Muscle of leg (tissue), 16 donors: ENCODE measurements at places on chromosomes 16 and 17. TPM values are rescaled to one million over a fixed set of nuclear protein-coding genes. Genes with fewer than 3 reads are reported as not detected.

DNA sequence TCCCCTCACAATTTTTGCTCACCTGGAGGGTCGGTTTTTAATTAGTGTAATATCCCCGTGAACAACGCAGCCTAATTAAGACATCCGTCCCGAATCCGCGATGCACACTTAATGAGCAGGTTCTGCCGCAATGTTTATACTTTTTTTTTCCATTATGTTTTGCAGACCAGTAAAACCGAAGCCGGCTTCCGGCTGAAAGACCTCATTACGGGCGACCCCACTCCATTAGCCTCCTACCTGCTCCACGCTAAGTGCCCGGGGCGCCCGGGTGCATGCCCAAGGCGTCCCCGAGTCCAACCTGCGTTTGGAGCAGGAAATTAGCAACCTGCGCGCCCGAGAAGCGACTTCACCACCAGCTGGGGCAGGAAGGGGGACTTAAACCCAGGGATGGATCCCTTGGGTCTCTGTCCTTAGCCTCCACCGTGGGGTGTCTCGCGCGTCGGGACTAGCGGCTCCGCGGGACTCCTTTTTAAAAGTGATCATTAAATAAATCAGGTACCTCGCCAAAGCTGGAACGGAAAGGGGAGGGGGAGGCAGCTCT, 1.7 kb downstream of the RBFOX3 start:
- DNase-seq = no peak

Gene SLC46A1
- total RNA-seq = 8.2 TPM

Gene HOXB2
- total RNA-seq = 2.7 TPM

GRCh38 chr17:76998839-76999238, 130.6 kb downstream of the MGAT5B start:
- DNase-seq = no peak

GRCh38 chr17:72725433-72726068, 366.9 kb downstream of the SLC39A11 start:
- peak; percentile 75 for DNase-seq

DNA sequence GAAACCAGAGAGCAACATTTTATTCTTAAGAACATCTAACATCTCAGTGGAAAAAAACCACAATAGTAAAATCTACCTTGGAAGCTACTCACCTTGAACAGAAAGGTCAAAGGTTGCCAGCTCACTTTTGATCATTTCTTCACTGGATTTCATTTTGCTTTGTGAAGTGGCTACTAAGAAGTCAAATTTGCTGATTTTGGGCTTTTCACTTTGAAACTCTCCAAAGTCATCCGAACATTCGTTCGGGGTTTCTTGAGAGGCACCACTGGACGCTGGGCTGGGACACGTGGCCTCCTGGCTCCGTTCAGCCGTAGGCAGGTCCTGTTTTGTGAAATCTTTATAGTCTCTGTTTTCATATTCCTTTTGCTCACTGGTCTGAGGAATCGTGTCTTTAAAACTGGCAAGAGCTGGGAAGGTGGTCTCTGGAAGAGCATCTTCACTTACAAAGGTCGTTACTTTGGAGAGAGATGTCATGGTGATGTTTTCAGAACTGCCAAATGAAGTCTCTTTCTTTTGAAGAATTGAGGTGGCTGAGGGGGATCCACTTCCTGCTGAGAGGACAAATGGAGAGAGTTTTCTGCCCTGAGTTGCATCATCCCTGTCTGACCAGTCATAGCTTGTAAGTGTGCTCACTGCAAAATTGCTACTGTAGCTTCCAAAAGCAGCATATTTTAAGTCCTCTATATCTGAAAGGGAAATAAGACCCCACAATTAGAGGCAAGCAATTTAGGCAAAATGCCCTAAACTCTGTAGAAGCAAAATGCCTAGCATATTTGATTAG, 52.4 kb downstream of the DUSP14 start:
- no peak for DNase-seq
